ENCODE measurements at places on chromosomes 11 and 22.

GRCh38 chr22:43269246-43269645 lies 73.9 kb downstream of the SCUBE1 start:
- DNase-seq = no peak

DNA sequence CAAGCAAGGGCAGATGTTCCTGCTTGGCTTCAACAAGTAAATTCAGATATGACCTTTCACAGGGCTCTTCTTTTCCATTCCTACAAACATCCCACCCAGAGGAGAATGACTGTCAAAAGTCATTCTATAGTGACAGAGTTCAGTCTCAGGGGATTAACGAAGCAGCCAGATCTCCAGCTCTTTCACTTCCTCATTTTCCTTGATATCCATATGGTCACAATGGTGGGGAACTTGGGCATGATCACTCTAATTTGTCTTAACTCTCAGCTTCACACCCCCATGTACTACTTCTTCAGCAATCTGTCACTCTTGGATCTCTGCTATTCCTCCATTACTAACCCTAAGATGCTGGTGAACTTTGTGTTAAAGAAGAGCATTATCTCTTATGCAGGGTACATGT lies 15.0 kb upstream of the OR8B8 start:
- DNase-seq = no peak

DNA sequence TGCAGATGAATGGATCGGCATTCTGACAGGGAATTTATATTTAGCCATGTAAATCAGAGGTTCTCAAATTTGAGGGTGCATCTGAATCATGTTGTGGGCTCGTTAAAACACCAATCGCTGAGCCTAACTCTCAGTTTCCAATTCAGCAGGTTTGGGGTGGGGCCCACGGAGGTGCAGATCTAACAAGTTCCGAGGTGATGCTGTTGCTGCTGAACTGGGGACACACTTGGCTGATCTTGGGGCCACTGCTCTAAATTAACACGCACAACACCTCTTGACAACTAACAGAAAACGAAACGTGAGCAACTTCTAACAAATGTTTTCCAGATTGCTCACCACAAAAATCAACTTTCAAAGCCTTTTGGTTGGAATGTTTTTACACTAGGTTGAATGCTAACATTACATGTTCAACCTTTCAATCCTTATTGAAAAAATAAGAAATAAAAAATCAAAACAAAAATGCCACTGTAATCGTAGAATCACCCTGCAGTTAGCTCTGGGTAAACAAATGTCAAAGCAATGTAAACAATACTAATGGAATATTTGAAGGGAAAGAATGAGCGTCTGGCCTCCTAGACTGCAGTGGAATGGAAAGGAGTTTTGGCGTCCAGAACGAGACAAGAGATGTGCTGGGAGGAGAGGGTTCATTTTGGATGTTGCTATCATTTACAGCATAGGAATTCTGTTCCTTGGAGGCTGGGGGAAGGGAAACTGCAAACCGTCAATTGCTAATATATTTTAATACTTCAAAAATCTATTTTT lies 68.3 kb upstream of the SLC6A5 start:
- no peak for DNase-seq

DNA sequence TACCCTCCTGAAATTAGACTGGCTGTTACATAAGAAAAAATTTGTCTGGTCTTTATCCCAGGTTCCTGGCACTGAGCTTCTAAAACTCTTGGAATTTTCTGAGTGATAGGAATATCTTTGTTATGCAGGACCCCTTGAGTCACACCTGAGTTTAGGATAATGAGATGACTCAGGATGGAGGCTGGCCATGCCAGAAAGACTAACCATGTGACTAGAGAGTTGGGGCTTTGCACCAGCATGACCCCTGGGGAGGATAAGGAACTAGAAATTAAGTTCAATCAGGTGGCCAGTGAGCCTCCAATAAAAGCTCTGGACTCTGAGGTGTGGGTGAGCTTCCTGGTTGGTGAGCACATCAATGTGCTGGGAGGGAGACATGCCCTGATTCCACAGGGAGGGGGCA lies 88.1 kb downstream of the XRRA1 start:
- DNase-seq = no peak

DNA sequence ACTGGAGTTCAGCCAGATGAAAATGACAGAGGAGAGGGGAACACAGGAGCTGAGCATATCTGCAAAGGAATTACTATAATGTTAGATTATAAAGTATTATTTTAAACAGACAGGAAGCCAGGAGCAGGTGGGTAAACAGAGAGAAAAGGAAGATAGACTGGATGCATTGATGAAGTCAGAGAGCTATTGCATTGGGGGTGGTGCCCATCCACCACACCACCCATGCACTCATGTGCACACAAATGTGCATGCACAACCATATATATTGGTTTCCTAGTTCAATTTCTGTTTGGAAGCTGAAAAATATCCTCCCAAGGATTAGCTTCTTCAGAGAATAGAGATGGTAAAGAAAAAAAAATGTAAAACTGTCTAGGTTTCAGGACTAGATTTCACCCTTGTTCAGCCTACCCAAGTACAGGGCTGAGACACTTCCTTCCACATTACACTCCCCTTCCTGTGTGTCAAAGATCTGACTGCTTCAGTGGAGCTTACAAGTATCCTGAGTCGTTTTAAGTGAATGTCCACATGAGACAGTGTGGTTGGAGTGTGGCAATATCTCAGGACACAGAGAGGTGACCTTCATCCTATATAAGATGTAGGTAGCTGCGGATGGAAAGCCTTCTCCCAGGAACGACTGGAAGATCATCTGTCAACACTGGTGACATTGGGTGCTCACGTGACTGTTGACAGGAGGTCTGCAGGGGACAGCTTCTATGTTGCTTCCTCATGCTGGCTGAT lies 12.2 kb upstream of the SMPD1 start:
- DNase-seq = no peak

Measured in activated CD4-positive, alpha-beta T cell treated with anti-CD3 and anti-CD28 coated beads, Interleukin-2, Interleukin-4, amounts not matched to agents 100 ng/mL and 50 ng/mL, durations not matched to agents 16 hours and 8 hours (primary cell).